Lung microvascular endothelial cell (primary cell): ENCODE measurements at places on chromosomes 1 and 21. TPM values are rescaled to one million over a fixed set of nuclear protein-coding genes. Genes with fewer than 3 reads are reported as not detected.

The TEDDM1 gene
- not detected in 2 replicates for total RNA-seq

The OR2T35 gene
- not detected in 2 replicates for total RNA-seq

The UBL4B gene
- not detected in 2 replicates for total RNA-seq

The AKT3 gene
- 32.0 and 44.2 TPM in 2 replicates for total RNA-seq

The PERM1 gene
- not detected in 2 replicates for total RNA-seq

The MIGA1 gene
- total RNA-seq, result 8.1 and 20.8 TPM in 2 replicates

The ANXA9 gene
- not detected in 2 replicates for total RNA-seq

The AGO3 gene
- total RNA-seq, result 5.0 and 8.5 TPM in 2 replicates

The BSND gene
- total RNA-seq, result not detected in 2 replicates

The FCRL6 gene
- total RNA-seq, result not detected in 2 replicates

DNA sequence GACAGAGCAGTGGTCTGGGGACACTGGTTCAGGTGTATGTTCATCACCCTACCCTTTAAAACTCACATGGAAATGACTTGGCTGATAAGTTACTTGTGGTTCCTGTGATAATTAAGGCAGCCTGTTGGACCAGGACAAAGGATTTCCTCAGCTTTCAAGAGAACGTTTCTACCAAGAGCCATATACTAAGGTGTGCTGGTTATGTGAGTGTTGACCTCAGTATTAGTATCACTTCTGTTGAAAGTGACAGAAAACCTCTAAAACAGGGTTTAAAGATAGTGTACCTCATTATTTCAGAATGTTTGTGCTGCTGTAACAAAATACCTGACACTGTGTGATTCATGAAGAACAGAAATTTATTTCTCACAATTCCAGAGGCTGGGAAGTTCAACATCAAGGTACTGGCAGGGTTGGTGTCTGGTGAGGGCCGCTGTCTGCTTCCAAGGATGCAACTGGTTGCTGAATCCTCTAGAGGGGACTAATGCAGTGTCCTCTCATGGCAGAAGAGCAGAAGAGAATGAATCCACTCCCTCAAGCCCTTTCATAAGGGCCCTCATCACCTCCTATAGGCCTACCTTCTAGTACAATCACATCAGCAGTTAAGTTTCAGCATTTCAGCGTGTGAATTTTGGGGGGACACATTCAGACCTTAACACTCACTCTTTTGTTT is 54.9 kb downstream of the UCK2 start:
- DNase-seq, result no peak

DNA sequence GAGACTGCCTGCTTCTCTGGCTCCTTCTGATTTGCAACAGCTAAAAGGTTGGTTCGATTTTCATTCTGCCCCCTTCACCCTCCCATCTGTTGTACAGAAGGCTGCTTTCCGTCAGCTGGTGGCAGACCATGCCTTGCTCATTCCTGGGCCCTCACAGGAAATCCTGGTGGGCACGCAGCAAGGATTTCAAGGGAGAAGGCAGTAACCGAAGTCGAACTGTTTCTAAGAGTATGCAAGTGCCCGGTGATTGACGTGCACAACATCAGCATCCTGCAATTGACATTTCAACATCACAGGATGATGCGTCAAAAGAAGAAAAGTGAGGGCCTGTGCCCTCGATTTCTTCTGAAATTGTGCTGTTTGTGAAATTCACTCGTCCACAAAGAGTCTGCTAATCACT is 83.8 kb downstream of the PLPP3 start:
- no peak for DNase-seq

DNA sequence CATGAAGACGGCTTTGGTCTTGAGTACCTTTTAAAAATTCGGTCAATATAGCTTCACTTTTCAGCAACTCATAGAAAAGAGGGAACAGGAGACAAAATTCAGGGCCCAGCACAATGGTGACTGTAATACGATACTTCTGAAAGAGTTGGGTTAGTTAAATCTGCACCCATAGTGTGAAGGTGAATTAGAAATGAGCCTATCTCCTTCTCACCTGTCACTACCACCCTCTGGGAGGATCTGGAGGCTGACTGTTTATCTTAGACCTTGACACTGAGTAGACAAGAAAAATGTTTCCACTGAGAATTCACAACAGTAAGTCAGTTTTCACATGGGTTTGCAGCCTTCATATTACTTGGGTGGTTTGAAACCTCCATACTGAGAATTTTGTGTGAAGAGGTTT is 57.9 kb upstream of the HMGB4 start:
- DNase-seq, result no peak

DNA sequence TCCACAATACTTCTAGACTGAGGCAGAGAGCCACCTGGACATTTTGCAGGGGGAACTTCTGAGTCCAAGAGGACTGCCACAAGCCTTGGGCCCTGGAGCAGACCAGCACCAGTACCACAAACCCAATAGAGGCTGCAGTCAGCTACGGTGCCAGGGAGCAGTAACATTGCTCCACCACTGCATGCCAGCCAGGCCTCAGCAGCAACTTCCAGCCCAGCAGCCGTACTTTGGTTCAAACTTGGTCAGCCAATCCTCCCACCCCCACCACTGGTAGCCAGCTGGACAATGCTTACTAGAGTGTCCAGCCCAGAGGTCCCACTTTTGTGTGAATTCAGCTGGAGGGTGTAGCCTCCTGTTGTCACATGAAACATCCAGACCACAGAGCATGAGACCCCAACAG is 107.4 kb downstream of the SLC5A9 start:
- DNase-seq, result no peak

- DNase-seq, result no peak
Measured at GRCh38 chr1:115088871-115089419, 358 bp downstream of the TSPAN2 start.

DNA sequence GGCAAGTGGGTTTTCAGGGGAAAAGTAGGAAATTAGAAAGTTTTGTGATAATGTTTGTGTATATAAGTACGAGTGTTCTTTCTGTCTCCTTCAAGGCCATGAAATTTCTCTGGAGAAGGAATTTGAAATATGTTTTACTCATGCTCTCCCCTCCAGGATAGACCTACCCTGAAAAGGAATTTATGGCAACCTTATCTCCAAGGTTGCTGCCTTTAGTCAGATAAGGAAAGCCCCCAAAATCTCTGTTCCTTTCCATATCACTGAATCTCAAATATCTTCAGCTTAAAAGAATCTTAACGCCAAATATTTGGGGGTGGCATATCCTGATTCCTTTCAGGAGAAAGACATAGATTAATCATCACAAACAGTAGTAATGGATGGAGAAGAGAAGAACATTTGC is 499 bp upstream of the C4BPB start:
- DNase-seq, result no peak

DNA sequence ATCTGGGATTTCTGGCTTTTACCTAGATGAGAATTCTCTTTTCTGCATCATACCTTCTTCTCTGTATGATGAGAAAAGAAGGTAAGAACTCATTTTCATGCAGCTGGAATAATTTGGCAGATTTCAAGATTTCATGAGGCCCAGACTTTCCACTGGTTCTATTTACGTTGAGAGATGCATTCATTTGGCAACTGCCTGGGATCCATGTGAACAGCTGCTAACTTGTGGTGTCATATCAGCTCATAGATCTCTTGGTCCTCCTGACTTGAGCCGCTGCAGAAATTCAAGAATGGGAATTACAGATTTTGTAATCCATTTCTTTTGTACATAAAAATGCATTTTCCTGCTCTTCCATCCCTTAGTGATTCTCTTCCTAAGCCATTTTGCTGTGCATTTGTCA is 17.1 kb upstream of the C1orf87 start:
- DNase-seq, result no peak

- peak; percentile 34 for DNase-seq
Measured at GRCh38 chr1:27832762-27833161, 2.2 kb downstream of the PPP1R8 start.

- no peak for DNase-seq
Measured at GRCh38 chr1:232301246-232301645, 328.7 kb downstream of the SIPA1L2 start.

GRCh38 chr1:14937288-14937949 is 216.1 kb upstream of the TMEM51 start:
- DNase-seq, result no peak

- DNase-seq, result no peak
Measured at GRCh38 chr1:59144959-59145358, 151.9 kb upstream of the FGGY start.

DNA sequence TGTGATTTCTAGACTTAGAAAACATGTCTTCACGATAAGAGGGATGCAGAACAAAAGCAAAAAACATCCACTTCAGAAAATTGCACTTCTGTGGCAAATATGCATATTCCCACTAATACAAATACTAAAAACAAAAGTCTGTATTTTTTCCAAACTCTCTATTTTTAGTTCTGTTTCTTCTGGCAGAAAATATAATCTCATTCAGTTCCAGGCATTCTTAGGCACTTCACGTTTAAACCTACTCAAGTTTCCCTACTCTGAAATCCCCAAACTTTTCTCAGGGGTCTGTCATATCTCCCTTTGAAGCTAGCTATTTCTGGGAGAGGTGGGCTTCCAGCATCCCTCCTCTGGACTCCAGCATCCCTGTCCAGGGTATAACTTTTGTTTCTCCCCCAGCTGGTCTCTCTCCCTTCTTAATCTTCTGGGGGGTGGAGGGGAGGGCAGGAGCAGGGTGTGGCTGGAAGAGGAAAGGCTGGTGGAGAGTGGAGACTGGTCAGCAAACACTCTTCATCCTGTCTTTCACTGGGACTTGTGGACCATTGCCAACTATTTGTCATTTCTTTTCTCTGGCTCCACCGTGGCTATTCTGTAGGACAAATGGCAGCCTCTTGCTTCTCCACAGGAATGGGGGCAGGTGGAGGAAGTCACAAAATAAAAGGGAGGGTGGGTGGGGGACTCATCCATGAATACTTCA is 19.6 kb upstream of the NCF2 start:
- DNase-seq, result peak; percentile 57

GRCh38 chr1:86104606-86105532 is 51.7 kb downstream of the COL24A1 start:
- no peak for DNase-seq

GRCh38 chr21:46184625-46185555 is 631 bp upstream of the SPATC1L start:
- peak; percentile 89 for DNase-seq

DNA sequence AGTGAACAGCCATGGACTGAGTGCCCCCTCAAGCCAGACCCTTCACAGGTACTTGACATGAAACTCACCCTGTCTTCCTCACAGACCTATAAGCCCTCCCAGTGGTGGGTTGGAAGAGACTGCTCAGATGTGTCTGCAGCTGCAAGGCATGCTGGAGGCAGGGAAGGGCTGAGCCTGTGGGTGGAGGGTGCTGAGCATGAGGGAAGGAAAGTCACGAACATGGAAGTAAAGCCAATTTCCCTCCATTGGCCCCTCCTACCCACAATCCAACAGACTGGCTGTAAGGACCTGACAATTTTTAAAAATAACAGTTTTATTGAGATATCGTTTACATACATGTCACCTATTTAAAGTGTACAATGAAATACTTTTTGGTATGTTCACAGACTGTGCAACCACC is 44.1 kb downstream of the RCSD1 start:
- no peak for DNase-seq

- DNase-seq, result peak; percentile 59
Measured at GRCh38 chr1:6475381-6476133, 9.6 kb upstream of the TNFRSF25 start.

DNA sequence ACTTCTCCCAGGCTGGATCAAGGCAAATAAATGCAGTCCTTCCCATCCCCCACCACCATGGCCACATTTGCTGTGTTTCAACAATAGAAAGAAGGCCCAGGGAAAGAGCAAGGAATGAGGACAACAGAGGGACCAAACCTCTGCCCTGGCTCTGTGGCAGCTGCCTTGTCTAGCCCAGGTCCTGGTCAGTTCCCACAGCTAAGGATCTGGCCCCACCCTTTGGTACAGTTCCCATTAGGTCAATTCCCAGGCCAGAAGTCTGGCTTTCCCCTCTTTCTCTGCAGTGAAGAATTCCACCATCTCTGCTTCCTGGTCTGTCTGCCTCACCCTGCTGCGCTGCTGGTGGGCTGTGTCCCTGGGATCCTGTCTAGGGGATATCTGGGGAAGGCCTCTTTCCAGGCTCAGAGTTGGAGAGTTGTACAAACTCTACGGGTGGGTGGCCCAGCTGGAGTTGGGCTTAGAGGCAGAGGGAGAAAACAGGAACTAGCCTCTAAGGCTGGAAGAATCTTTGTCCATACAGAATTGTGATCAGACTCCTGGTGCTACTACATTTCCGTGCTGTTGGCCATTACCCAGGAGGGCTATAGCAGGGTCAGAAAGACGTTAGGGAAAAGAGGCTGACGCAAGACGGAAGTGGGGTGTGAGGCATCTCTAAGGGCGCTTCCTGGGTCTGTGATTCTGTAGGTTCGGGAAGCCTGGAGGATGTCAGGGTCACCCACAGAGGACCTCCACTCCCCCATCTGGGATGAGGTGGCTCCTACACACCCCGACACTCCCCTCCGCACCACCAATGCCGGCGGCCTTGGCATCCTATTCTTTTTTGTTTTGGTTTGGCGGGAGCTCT is 953 bp upstream of the NDUFS2 start:
- peak; percentile 54 for DNase-seq
